ENCODE measurements at places on chromosomes 1 and 21.

GRCh38 chr1:231723146-231723545 lies 96.6 kb downstream of the DISC1 start:
- DNase-seq = no peak

DNA sequence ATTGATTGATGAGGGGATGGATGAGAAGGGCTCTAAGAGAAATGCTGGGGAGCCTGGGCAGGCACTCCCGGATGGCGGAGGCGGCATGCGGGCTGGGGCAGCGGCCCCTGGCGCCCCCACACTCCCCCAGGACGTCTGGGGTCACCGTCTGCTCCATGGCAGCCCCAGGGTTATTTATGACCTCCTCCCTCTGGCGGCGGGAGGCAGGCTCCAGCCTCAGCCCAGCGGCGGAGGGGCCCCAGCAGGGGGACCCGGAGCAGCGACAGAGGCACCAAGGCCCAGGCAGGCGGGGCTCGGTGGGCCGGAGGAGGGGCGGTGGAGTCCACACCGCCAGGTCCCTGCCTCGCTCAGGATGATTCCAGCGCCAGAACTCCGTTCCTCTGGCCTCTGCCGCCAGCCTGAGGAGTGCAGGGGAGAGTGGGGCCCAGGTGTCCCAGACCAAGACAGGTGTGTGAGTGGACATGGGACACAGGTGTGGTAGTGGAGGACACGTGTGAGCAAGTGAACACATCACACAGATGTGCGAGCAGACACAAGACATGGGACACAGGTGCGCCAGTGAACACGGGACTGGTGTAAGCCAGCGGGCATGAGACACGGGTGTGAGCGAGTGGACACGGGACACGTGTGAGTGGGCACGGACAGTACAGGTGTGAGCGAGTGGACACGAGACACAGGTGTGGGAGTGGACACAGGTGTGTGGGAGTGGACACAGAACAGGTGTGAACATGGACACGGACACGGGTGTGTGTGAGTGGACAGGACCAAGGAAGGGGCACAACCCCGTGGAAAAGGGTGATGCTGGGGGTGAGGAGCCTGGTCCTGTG lies 2.5 kb upstream of the SAMD11 start:
- DNase-seq = peak; percentile 79

DNA sequence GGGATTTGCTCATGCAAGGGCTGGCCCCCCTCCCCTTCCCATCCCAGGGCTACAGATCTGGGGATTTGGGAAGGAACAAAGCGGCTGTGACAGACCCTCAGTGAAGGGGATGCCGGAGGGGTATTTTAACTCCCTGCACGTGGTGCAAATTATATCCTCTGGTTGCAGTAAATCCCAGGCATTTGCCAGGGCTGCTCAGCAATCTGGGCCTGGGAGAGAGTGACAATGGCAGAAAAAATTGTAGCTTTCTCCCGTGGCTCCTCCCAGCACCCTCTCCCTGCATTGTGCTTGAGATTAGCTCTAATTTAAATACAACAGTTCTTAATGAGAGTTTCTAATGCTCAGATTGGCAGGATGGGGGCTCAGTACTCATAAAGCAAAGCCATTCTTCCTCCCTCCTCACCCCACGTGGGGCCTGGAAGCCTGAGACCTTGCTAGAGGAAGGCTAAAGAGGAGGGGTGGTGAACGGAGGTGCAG lies 129.9 kb upstream of the CD34 start:
- no peak for DNase-seq

- no peak for DNase-seq
Observed at GRCh38 chr1:26949926-26950319, 10.3 kb downstream of the KDF1 start.
